Mesenteric fat pad (tissue), 1 donor: ENCODE measurements at places on chromosomes 5 and 9. TPM values are rescaled to one million over a fixed set of nuclear protein-coding genes. Genes with fewer than 3 reads are reported as not detected.

OR13C4 gene
- not detected for total RNA-seq

ORM2 gene
- not detected for total RNA-seq

FUT7 gene
- 0.55 TPM for total RNA-seq

DIPK1B gene
- total RNA-seq: 3.9 TPM

DPYSL3 gene
- 52.4 TPM for total RNA-seq

MYOT gene
- 0.64 TPM for total RNA-seq

IL9 gene
- total RNA-seq: not detected

ABCA2 gene
- total RNA-seq: 47.2 TPM

EQTN gene
- total RNA-seq: not detected

ENHO gene
- not detected for total RNA-seq

THBS4 gene
- total RNA-seq: 61.5 TPM

CDK9 gene
- 105 TPM for total RNA-seq

SH3PXD2B gene
- 56.6 TPM for total RNA-seq

DNA sequence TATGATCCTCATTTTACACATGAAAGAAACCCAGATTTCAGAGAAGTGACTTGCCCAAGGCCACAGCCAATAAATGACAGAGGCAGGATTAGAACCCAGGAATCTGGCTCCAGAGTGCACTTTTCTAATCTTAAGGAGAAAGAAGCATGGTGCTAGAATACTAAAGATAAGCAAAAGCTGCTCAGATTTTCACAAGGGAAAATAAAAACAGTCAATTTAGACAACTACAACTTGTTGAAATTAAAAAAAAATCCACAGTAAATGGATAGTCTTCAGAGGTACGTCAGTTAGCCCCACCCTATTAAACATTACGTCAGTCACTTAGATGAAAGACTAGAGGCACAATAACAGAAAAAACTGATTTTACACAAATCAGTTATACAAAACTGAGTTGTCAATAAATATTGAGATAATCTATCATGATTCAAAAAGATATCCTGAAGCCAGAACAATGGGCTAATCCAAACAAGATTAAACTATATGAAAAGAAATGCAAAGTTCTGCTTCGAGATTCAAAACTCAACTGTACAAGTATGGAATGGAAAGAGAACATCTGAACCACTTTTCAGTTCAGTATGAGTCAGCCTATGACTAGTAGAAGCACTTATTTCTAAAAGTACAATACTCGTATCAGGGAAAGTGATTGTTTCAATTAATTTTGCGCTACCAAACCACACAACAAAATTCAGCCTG, 9.3 kb downstream of the TMEM245 start:
- DNase-seq: no peak

- DNase-seq: no peak
Measured at GRCh38 chr5:98570661-98571191, 202.7 kb upstream of the RGMB start.

- no peak for DNase-seq
Measured at GRCh38 chr9:76018235-76018634, 127.8 kb downstream of the PCSK5 start.

DNA sequence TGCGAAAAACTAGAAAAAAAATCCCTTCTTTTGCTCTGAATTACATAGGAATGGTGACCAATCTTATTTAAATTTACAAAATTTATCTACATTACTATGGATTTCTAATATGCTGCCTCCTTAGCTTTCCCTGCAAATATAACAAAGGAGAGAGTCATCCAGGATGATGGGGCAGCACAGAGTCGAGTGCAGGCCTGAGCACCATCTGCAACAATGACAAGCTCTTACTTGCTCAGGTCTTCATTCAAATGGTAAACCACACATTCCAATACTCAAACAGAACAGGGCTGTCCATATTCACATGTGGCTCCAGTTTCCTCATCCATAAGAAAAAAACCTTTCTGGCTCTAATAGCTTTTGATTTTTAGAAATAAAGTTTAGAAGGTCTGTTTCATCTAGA, 33.5 kb upstream of the ZNF354B start:
- DNase-seq: no peak

DNA sequence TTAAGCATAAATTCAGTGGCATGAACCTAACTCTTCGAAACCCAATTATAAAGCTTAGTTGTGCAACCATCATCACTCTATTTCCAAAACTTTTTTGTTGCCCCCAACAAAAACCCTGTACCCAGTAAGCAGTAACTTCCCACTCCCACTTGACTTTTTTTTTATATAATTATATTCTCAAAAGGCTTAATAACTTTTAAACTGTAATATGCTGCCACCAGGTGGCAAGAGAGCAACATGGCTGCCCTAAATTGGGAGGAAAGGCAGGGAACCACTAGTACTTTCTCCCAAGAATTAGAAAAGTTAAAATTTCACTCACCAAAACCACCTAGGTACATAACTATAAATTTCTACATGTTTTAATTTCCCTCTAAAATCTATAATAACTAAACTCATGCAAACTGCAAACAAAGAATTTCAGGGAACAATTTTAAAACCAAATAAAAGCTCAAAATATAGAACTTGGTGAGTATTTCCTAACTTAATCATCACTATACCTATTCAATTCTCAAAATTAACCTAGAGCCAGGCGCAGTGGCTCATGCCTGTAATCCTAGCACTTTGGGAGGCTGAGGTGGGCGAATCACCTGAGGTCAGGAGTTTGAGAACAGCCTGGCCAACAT, 50.2 kb upstream of the RNF38 start:
- no peak for DNase-seq

GRCh38 chr5:54146916-54147315, 163.5 kb downstream of the ARL15 start:
- no peak for DNase-seq

GRCh38 chr9:92392690-92393089, 11.7 kb downstream of the OGN start:
- DNase-seq: no peak

GRCh38 chr9:133200631-133201030, 8.4 kb downstream of the OBP2B start:
- DNase-seq: peak; percentile 65

- no peak for DNase-seq
Measured at GRCh38 chr5:78811866-78812265, 163.3 kb upstream of the LHFPL2 start.

DNA sequence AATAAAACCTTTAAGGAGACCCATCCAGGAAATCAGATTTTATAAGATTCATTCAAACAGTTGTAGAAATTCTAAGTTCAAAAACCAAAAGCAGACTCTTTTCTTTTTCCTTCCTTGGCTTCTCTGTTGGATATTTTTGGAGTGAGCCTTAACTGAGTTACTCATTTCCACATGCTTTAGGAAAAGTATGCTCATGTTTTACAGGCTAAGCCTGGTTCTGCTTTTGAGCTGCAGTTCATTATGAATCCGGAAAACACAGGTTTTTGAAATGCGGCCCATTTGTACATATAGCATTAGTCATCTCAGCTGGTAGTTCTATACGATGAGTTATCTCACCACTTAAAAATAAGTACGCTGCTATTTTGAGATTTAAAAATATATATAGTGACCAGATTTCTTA, 156.6 kb upstream of the DMRT1 start:
- no peak for DNase-seq

DNA sequence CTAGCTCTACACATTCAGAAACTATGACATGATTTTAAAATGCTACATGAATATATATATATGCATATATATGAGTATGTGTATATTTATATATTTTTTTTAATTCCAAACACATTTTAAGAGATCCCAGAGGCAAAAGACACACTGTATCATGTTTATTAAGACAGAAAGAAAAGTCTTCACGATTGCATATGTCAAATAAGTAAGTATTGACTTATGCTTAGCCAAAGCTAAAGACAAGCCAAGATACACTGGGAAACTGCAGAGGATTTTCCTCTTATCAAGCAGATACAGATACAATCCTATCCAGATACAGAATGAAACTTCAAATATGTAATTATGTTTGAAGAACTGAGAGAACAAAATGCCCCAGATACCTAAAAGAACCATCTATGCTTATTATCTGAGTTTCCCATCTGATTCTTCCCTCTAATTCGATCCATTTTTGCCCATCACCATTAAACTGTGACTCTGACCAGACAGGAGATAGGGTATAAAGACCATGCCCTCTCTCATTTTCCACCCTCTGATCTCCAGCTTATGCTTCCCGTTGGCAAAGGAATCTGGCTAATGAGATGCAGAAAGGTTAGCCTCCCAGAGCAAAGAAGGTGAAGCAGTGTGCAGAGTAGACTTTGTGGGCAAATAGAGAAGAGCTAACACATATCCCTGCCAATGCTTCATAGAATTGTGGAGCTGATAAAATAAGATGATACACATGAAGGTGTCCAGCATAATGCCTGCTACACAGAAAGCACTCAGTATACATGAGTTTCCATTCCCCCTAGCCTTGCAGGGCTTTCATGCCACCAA, 131.0 kb upstream of the TARS1 start:
- DNase-seq: no peak

- DNase-seq: no peak
Measured at GRCh38 chr5:96692441-96692840, 30.3 kb downstream of the CAST start.

DNA sequence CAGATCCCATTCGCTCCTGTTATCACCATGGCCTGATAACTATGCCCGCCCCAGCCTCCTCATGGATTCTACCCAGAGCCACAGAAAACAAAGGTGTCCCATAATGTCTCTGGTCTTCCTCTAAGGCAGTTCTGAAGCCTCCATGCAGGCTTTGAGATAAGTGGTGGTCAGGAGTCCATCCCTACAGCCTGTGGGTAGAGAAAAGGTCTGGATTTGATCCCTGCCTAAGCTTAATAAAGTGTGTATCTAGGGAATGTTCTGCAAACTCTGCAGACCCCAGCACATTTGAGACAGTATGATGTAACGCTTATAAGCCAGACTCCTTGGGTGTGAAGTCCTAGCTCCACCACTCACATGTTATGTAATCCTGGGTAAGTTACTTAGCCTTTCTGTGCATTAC, 187.3 kb downstream of the MAPKAP1 start:
- no peak for DNase-seq

DNA sequence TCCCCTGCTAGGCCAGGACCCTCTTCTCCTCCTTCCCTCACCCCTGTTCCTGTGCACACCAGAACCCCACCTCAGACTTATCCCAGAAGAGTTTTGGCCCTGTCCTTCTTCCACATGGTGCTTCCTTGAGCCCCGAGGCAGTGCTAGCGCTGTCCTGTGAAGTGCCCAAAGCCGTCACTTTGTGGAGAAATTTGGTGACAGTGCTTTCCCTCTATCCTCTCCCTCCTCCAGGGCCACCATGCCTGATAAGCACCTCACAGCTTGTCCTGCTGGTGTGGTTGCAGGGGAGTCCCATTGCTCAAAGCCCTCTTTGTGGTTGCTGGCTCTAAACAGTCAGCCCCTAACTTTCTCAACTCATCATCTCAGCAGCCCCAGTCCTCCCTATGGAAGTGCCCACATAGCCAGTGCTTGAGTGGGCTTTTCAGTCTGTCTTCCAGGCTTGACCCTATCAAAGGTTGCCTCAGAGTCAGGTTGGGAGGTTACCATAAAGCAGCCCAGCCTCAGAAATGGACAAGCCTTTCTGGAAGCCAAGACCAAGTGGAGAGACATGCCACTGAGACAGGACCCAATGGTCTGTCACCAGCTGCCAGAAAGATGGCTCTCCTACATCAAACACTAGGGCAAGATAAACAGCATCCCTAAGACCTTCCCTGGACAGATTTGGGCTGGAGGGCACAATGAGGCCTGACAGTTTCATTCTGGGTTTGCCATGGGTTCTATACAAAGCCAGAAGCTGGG, 18.0 kb downstream of the IGIP start:
- DNase-seq: no peak

DNA sequence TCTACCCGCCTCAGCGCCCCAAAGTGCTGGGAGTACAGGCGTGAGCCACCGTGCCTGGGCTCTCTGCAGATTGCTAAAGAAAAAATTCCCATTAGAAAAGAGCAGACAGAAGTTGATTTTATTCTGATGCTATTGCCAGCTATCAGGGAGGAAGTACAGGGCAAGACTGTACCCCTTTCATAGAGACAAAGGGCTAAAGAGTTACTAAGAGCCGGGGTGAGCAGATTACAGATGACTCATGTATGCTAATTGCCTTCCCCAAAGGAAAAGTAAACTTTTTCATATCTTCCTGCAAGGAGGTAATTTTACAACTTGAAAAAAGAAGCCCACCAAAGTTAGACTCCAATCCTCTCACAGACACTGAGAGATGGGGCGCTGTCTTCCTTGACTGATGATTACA, 42.3 kb upstream of the MCTP1 start:
- no peak for DNase-seq

DNA sequence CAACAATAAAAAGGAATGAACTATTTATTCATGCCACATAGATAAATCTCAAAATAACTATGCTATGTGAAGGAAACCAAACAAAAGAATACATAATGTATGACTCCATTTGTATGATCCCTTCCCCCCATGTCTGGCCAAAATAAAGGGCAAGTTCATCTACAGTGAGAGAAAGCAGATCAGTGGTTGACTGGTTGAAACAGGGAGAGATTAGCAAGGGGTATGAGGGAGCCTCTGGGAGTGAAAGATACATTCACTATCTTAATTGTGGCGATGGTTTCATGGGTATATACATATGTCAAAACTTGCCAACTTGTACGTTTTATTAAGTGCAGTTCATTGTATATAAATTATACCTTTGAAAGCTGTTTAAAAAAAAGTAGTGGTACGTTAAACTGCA, 4.8 kb downstream of the PSMD5 start:
- no peak for DNase-seq

- DNase-seq: no peak
Measured at GRCh38 chr9:97806721-97807120, 46.3 kb upstream of the FOXE1 start.

GRCh38 chr5:10662661-10663488, 98.2 kb downstream of the DAP start:
- DNase-seq: peak; percentile 83

DNA sequence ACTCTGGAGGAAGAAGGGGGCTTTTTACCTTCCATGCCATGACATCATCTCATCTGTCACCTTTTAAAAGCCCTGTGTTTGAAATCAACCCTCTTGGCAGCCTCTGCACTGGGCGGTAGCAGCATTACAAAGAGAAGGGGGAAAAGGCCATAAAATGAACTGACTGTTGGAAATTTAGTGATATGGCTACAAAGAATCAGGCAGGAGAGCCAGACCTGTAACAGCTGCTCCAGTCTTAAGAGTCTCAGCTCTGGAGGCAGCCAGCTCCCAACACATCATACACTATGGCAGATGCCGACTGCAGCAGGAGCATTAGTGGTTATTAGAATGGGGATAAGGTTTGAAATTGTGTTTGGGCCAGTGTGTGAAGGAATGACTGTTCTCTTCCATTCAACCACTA, 257.5 kb downstream of the DMAC1 start:
- no peak for DNase-seq

GRCh38 chr9:95507464-95508241, 9.1 kb downstream of the PTCH1 start:
- no peak for DNase-seq

- no peak for DNase-seq
Measured at GRCh38 chr5:123696921-123697341, 185.0 kb downstream of the CSNK1G3 start.
